ENCODE measurements at places on chromosomes 2 and 18. TPM values are rescaled to one million over a fixed set of nuclear protein-coding genes. Genes with fewer than 3 reads are reported as not detected.

DNA sequence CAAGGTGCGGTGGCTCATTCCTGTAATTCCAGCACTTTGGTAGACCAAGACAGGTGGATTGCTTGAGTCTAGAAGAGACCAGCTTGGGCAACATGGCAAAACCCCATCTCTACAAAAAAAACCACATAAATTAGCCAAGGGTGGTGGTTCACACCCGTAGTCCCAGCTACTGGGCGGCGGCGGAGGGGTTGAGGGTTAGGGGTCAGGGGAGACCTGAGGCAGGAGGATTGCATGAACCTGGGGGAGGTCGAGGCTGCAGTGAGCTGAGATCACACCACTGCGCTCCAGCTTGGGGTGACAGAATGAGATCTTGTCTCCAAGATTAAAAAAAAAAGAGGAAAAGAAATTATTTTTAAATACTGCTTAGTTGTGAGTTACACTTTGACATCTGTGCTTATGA is 1.3 kb upstream of the HTR2B start:
- DNase-seq: no peak

GRCh38 chr2:233714121-233714520 is 1.4 kb downstream of the UGT1A5 start:
- DNase-seq: no peak

The HJURP gene
- total RNA-seq: 1.9 TPM

The EFR3B gene
- 47.1 TPM for total RNA-seq
